Stomach (tissue), 19 donors: ENCODE measurements at places on chromosomes 2 and 18. TPM values are rescaled to one million over a fixed set of nuclear protein-coding genes. Genes with fewer than 3 reads are reported as not detected.

FSIP2 gene
- 3.8 TPM for polyA plus RNA-seq

REG1B gene
- polyA plus RNA-seq, result 6.2 TPM

WDR35 gene
- 2.3 TPM for polyA plus RNA-seq

SERPINB12 gene
- polyA plus RNA-seq, result not detected

DNAH6 gene
- 0.15 TPM for polyA plus RNA-seq

RAB17 gene
- 83.8 TPM for polyA plus RNA-seq

AQP12B gene
- polyA plus RNA-seq, result 0.46 TPM

GKN1 gene
- 7,225 TPM for polyA plus RNA-seq

DDX18 gene
- polyA plus RNA-seq, result 18.1 TPM

NRP2 gene
- 2.9 TPM for polyA plus RNA-seq

NAT8 gene
- polyA plus RNA-seq, result not detected

VAMP8 gene
- 435 TPM for polyA plus RNA-seq

SGPP2 gene
- polyA plus RNA-seq, result 2.3 TPM

OR6B2 gene
- polyA plus RNA-seq, result not detected

ANKRD53 gene
- 0.88 TPM for polyA plus RNA-seq

NETO1 gene
- polyA plus RNA-seq, result 0.33 TPM

LRRC30 gene
- polyA plus RNA-seq, result not detected

HEATR5B gene
- 4.3 TPM for polyA plus RNA-seq

ALPP gene
- polyA plus RNA-seq, result not detected

MEMO1 gene
- 32.9 TPM for polyA plus RNA-seq
